NCI-H187 (cell line): ENCODE measurements at places on chromosomes 3 and 15.

DNA sequence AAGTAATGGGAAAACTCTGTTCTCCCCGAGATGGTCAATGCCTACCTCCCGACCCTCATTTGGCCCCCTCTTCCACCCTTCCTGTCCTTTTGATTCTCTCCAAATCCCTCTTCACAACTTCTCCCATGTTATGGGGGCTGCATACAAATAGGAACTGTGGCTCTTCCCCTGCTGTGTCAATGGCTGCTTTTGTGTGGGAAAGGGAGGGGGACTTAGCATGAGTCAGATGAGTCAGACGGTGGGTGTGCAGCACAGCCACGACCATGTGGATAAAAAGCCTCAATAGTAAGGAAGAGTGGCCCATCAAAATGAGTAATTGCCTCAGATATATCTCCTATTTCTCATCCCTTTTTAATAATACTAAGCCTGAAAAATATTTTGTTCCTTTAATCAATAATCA, 31.9 kb downstream of the SPATA16 start:
- no peak for DNase-seq

GRCh38 chr15:77527164-77527778, 105.4 kb downstream of the LINGO1 start:
- DNase-seq = no peak

DNA sequence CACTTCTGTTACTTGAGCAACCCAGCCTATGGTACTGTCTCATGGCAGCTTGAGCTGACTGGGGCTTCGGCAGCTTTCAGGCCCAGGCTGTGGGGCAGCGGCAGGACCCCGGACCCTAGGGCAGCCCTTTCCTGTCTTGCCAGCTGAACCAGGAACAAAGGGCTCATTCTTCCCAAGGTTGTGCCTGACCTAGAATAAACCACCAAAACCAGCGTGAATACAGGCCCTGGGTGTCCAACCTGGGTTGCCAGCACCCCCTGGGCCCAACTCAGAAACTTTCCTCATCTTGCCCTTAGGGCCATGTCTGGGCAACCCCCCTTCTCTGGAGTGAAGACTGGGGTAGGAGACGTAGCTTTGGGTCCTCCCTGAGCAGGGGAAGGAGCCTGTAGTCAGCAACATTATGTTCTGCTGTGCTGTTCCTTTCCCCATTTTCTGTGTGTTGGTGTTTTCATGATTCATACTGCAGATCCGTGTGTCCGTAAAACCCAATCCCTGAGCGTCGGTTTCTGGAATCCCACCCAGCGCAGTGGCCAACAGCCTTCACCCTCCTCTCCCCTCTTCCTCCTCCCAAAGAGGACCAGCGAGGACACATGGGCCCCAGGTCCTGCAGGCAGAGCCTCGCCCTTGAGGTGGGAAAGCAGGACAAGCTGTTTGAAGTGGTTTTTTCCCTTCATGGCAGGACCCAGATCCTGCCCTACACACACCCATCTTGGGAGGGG, 33.5 kb downstream of the TKT start:
- DNase-seq = no peak

GRCh38 chr3:59750391-59750790, 700.6 kb upstream of the CFAP20DC start:
- DNase-seq = no peak

- no peak for DNase-seq
Measured at GRCh38 chr3:112489674-112490479, 9.4 kb downstream of the BTLA start.

DNA sequence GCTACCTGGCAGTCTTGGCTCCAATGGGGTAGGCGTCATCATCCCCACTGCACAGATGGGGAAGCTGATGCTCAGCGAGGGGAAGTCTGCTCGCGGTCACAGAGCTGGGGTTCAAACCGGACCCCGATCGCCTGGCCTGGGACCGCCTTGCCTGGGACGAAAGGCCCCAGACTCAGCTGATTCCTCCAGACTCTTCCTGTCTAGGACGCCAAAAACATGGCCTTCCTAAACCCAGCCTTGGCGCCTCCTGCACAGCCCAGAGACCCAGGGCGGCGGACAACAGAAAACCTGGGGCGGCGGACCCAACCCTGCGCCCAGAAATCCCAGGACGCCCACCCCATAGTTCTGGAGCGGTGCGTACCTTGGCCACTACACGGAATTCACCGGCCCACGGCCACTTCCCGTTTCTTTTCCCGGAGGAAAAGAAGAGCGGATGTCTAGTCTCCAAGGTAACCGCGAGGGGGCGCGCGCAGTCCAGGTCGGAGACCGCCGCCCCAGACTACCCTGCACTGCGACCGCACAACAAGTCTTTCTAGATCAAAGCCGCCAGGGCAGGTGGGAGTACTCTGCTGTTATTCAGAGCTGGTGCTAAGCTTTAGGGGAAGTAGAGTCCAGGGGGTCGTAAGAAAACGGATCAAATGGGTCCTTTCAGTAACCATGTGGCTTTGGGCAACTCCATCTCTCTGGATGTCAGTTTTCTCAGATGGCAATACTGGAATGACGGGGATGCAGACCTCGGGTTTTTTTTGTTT, 4.9 kb upstream of the IL17RD start:
- peak; percentile 20 for DNase-seq

- no peak for DNase-seq
Measured at GRCh38 chr3:126101521-126101982, 17.6 kb upstream of the SLC41A3 start.

DNA sequence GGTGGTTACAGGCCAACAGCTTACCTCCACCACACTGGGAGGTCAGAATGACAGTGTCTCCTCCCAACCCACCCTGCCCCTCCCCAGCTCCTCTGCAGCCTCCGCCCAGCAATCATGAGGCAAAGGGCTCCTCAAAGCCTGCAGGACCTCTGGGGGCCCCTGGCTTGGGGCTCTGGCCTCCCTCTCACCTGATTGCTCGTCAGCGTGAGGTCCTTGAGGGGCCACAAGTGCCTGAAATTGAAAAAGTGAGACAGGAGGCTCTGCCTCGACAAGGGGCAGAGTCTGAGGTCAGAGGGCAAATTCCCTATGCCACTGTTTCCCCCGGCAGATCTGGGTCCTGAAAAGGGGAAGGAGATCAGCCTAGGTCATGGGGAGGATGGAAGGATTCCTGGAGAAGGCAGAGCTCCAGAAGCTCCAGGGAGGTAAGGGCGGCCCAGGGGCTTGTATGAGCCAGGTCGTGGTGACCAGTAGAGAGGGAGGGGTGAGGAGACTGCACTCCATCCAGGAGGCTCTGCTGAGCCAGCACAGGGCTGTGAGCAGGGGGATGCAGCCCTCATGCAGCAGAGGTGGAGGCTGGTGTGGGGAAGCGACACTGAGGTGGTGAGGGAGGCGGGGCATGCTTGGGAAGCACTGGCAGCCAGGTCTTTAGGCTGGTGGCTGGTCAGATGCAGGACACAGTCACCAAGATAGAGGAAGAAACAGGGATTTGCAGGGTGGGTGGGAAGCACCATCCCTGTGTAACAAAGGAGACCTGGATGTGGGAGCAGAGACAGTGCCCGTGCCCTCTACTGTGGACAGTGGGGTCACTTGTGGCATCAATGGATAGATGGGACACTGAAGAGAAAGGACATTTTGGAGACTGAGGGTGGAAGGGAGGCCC, 20.1 kb downstream of the ALS2CL start:
- DNase-seq = no peak

GRCh38 chr15:42207674-42208579, at the start of gene VPS39:
VPS39 (minus strand) TSS chr15:42208304; CDS start chr15:42208153, 151 bp downstream.
- peak; percentile 10 for DNase-seq

DNA sequence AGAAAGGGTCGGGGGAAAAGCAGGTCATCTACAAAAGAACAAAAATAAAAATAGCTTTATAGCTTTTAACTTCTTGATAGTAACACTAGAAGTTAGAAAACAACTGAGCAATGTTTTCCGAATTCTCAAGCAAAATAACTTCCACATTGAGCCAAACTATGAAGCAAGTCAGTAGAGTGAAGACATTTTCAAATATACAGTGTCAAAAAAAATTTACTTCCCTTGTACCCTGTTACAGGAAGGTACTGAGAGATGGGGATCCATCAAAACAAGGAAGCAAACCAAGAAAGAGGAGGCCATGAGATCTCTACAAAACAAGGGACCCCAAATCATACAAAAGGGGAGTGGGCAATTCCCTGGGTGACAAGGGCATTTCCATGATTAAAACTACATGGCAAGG, 26.6 kb upstream of the STIMATE start:
- DNase-seq = no peak

DNA sequence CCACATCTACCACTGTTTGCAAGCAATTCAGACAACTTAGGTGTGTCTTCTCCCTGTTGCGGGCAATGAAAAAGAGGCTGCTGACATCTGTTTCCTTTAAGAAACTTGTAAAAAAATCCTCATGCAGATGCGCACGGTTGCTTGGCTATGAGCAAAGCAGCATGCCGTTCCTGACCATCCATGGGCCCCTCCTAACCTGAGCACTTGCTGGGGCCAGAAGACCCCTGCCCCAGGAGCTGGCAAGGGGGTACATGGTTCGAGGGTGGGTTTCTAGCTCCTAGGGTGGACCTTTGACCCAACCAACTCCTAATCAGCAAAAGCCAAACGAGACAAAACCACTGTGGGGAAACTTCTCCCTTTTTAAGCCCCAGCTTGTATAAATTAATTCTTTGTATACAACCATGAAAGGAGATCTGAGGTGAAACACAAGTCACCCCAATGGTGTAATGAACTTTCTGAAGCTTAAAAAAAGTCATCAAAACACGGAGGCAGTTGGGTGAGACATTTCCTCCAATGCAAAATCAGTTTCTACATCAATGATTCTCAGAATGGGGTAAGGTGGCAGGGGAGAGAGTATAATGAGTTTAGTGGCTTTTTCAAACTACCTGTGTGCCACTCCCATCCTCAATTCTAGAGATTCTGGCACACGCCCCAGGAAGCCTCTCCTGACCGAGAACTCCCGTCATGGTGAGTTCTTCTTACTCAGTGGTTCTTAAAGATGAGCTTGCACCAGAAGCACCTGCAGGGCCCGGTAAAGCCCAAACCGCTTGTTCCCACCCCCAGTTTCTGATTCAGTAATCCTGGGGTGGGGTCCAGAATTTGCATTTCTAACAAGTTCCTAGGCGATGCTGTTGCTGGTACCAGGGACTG, 44.1 kb downstream of the CPN2 start:
- DNase-seq = no peak

DNA sequence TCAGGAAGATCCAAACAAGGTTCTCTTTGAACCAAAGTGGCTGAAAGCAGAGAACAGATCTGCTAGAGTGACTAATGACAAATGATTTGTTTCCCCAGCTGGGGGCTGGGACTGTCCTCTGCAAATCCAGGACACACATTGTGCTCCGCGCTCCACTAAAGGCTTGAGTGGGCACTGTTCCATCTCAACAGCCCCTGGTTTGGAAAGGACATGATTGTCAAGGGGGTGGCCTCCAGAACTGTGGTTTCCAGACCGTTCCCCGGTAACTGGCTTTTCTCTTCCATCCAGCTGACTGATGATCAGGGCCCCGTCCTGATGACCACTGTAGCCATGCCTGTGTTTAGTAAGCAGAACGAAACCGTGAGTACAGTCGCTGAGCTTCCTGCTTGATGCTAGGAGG, 91.0 kb downstream of the LRTM1 start:
- no peak for DNase-seq

DNA sequence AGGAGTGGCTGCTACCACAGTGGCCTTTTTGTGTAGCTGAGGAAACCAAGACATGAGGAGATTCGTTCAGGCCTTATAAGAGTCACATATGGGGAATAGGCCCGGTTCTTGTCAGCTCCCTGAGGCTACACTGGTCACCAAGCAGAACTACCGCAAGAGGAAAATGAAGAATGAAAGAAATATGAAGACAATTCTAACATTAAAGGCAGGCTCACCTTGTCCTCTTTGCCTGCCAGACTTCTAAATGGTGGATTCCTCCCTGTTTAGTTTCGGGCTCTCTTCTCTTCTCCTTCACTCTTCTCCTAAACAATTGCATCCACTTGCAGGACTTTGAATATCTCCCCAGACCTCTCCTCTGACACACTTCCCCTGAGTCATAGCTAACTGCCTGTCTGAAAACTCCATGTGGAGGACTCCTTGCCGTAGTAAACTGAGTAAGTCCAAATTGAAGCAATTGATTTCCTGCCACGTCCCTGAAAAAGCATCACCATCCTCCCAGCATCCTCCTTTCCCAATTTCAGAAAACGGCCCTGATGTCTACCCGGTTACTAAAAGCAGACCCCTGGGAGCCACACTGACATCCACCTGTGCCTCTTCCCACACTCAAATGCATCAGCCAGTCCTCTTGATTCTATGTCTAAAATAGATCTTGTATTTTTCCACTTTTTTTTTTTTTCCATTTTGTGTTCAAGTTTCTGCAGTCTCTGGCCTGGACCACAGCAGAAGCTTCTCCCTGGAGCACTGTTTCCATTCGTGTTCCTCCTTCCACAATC, 30.3 kb upstream of the VEPH1 start:
- no peak for DNase-seq

DNA sequence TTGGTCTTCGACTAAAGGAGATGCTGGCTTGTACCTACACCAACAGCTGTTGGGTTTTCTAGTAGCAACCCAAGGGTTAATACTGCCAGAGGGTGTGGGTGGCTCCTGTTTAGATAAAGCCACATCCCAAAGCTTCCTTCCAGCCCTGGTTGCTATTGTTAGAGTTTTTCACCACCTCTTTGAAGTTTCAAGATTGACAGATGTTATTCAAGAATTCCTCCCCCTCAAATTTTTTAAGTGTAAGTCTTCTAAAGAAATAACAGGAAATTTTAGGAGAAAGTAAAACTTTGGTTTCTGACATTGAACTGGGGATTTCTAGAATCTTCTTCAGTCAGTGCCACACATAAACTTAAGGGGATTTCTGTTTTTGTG, 60.9 kb downstream of the TGFBR2 start:
- no peak for DNase-seq

DNA sequence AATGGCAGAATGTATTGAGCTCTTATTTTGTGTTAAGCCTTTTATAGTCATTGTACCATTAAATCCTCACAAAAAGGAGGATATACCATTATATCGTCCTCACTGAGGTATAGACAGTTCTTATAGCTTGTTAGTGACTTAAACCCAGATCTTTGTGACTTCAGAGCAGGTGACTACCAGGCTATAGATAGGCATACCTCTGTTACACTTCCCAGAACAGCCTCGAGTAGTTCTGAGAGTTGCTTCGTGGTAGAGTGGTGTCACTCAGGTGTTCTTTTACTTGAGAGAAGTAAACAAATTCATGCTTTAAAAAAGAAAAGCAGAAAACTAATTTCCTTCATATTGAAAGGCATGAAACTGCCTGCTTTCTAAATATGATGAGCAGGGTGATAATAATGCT, 59.9 kb downstream of the SEC22A start:
- DNase-seq = no peak

GRCh38 chr3:52388348-52388821, 56.5 kb downstream of the SEMA3G start:
- no peak for DNase-seq

DNA sequence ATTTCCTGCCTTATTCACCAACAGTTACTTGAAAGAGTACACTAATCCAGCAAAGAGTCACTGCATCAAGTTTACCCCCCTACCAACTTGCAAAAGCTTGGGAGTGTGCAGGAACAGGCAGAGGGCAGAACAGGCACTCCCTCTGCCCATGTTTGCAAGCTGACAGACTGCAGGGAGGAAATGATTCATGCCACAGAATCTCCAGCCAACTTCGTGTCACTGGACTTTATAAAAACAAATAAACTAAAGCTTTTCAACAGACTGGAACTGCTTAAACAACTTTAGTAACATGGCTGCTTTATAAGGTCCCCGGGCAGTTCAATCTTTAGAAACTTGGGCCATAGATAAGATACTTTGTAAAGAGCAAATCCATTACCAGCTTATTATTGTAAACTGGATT, 129.5 kb downstream of the THRB start:
- DNase-seq = no peak
